ENCODE measurements at places on chromosomes 11 and 22. TPM values are rescaled to one million over a fixed set of nuclear protein-coding genes. Genes with fewer than 3 reads are reported as not detected.

- H3K36me3 ChIP-seq = peaks cover 23% of the 10 kb centered on the region
- no peak overlapping the region for H3K27ac ChIP-seq
- DNase-seq = no peak
Measured at GRCh38 chr11:110518809-110519514, 89.2 kb downstream of the FDX1 start.

DNA sequence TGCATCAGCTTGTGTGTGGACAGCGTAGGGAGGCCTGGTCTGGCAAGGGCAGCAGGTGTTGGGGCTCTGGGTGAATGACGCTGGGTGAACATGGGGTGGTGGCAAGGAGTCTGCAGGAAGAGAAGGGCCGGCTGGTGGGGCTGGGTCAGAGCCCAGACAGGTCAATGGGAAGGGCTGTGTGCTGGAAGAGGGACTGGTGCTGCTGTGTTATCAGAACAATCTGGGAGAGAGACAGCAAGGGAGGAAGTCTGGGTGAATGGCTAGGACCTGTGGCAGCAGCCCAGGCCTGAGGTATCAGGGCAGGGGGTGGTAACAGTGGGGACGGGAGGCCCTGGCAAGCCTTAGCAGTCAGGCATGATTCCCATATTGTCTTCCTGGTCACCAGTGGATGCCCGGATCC lies 206.7 kb downstream of the SNX19 start:
- H3K4me3 ChIP-seq = no peak overlapping the region
- no peaks in the 10 kb centered on the region for H3K36me3 ChIP-seq
- no peak overlapping the region for H3K27ac ChIP-seq
- H3K4me1 ChIP-seq = peaks cover 8% of the 10 kb centered on the region
- DNase-seq = no peak

- no peak overlapping the region for H3K4me3 ChIP-seq
- DNase-seq = no peak
- H3K4me1 ChIP-seq = peaks cover 46% of the 10 kb centered on the region
- peaks cover 26% of the 10 kb centered on the region for H3K36me3 ChIP-seq
- H3K27ac ChIP-seq = no peak overlapping the region
Measured at GRCh38 chr22:37190262-37190780, 2.3 kb upstream of the C1QTNF6 start.

GRCh38 chr22:23067691-23068090 lies 2.6 kb upstream of the GNAZ start:
- H3K4me1 ChIP-seq = peaks cover 17% of the 10 kb centered on the region
- no peaks in the 10 kb centered on the region for H3K36me3 ChIP-seq
- peaks cover 44% of the 10 kb centered on the region for H3K27me3 ChIP-seq
- H3K4me3 ChIP-seq = no peak overlapping the region

DNA sequence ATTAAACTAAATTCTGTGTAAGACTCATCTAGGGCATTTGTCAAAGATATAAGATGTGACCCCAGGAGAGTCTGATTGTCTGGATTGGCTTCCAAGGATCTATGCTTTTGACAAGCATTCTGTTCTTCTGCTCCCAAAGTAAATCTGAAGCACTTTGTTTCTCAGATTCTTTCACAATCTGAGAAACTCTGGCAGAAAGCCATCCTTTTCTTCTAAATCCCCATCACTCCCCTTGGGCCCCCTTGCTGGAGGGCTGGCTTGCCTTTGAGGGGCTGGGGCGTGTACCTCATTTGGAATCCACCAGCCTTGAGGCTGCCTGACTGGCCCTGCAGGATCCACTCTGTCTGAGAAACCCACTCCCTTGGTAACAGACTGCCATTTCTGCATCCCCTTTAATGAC lies 173.5 kb upstream of the CTSC start:
- no peak overlapping the region for H3K4me3 ChIP-seq
- no peak overlapping the region for H3K27ac ChIP-seq
- peaks cover 44% of the 10 kb centered on the region for H3K27me3 ChIP-seq
- DNase-seq = no peak
- peaks cover 30% of the 10 kb centered on the region for H3K4me1 ChIP-seq
- H3K36me3 ChIP-seq = no peaks in the 10 kb centered on the region

DNA sequence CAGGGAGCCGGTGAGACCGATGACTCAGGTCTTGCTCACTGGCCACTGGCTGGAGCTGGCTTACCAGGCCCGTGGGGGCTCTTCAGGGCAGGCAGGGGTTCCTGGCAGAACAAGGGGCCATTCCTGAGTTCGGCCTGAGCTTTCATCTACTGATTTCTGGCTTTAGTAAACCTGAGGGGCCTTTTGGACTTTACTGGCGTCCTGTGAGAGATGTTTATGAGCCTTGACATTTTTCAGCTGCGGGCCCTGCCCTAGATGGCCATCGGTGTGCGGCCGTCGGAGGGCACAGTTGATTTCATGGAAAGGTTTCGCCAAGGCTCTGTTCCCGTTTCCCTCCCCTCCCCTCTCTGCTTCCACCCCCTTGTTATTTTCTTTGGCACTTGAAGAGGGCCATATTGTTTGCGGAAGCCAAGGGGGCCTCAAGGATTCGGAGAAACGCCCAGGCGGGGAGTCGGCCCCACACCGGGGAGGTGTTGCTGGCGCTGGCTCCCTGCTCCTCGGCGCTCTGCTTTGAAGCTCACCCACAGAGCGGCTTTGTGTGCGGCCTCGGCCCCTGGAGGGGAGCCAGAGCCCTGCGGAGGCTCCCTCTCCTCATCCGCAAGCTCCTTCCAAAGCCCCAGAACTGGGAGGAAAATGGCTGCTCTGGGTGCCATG lies 17.7 kb downstream of the ELF5 start:
- H3K36me3 ChIP-seq = no peaks in the 10 kb centered on the region
- H3K27me3 ChIP-seq = no peaks in the 10 kb centered on the region
- H3K4me3 ChIP-seq = no peak overlapping the region
- DNase-seq = no peak
- no peak overlapping the region for H3K27ac ChIP-seq
- no peaks in the 10 kb centered on the region for H3K4me1 ChIP-seq

GRCh38 chr11:96232132-96232531 lies 110.9 kb downstream of the MAML2 start:
- H3K4me1 ChIP-seq = peaks cover 32% of the 10 kb centered on the region
- H3K27ac ChIP-seq = no peak overlapping the region
- H3K27me3 ChIP-seq = no peaks in the 10 kb centered on the region
- no peak for DNase-seq
- H3K4me3 ChIP-seq = no peak overlapping the region

- DNase-seq = no peak
- H3K4me1 ChIP-seq = no peaks in the 10 kb centered on the region
- no peak overlapping the region for H3K27ac ChIP-seq
- no peaks in the 10 kb centered on the region for H3K36me3 ChIP-seq
Measured at GRCh38 chr22:33393432-33393831, 335.3 kb upstream of the SYN3 start.

DNA sequence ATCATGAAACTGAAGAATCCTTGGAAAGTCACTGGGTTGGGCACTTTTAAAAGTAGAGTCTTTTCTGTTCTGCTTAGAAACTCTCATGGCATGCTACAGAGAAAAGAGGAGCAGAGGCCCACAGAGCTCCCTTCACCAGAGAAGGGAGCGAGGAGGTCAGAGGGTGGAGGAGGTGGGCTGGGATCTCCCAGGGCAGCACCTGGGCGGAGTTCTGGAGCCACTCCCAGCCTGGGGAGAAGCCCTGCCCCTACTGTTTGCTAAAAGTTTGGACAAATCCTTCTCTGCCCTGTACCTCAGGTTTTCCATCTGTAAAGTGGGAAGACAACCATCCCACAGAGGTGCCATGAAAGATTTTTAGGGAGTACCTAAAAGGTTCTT lies 299.1 kb downstream of the KIRREL3 start:
- no peak overlapping the region for H3K4me3 ChIP-seq
- no peaks in the 10 kb centered on the region for H3K36me3 ChIP-seq
- peaks cover 61% of the 10 kb centered on the region for H3K4me1 ChIP-seq

DNA sequence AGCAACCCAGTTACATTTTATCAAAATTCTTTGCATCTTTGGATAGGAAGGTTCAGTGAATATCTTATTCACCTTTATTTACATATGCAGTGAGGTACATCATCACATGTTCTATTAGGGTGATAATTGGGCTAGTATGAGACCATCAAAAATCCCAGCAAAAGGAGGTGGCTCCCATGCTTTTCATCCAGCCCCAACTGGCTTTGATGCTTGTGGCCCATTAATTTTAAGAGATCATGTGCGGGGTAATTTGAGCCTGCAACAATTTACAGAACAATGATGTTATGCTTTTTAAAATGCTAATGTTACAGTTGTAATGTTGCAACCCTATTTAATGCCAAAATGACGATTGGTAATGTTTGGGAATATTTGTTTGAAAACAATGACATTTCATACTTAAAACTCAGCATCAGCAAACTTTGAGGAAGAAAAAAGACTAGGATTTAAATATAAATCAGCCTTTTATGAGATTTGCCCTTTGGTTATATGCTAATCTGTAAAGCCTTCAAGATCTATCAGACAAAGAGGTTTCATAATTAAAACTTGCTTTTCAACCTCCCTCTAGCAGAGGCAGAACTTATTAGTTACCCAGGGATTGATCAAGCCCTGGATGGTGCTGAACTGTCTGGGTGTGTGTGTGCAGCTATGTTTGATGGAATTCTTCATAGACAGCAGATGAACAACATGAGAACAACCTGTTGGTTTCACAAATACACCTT lies 183.5 kb upstream of the SORL1-AS1 start:
- peaks cover 24% of the 10 kb centered on the region for H3K36me3 ChIP-seq
- peaks cover 20% of the 10 kb centered on the region for H3K4me1 ChIP-seq
- DNase-seq = no peak
- H3K27me3 ChIP-seq = no peaks in the 10 kb centered on the region
- no peak overlapping the region for H3K4me3 ChIP-seq

- H3K4me3 ChIP-seq = no peak overlapping the region
- no peak overlapping the region for H3K27ac ChIP-seq
- peaks cover 22% of the 10 kb centered on the region for H3K4me1 ChIP-seq
- no peak for DNase-seq
- H3K36me3 ChIP-seq = peaks cover under 1% of the 10 kb centered on the region
Measured at GRCh38 chr11:12434325-12434654, 56.9 kb downstream of the PARVA start.

DNA sequence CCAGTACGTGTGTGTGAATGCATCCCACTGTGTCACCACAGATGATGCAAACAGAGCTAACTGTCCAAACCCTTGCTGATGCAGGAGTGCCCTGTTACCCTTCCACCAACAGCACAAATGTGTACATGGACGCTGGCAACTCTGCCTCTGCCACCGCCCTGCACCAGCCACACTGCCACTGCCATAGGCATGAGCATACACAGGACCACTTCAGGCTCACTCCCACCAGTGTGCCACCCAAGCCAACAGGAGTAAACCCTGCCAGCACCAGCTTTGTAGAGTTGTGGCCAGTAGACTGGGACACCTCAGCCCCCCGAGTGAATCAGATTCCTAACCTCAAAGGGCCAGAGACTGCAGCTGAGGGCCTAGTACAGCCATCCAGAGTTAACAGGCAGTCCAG lies 34.0 kb downstream of the NOX4 start:
- no peak overlapping the region for H3K4me3 ChIP-seq
- DNase-seq = no peak
- H3K27me3 ChIP-seq = no peaks in the 10 kb centered on the region
- no peaks in the 10 kb centered on the region for H3K36me3 ChIP-seq
- H3K27ac ChIP-seq = no peak overlapping the region

GRCh38 chr11:114775875-114776621 lies 97.7 kb downstream of the NXPE2 start:
- H3K4me3 ChIP-seq = no peak overlapping the region
- peaks cover 37% of the 10 kb centered on the region for H3K4me1 ChIP-seq
- no peak overlapping the region for H3K27ac ChIP-seq
- no peaks in the 10 kb centered on the region for H3K36me3 ChIP-seq

PHOX2A gene
- 1.6 TPM for total RNA-seq

MICAL2 gene
- 3.1 TPM for total RNA-seq

HOATZ gene
- not detected for total RNA-seq

DENND5A gene
- 69.3 TPM for total RNA-seq

AQP11 gene
- 1.2 TPM for total RNA-seq
